SW 1271 (cell line): ENCODE measurements at places on chromosomes 11 and 22.

DNA sequence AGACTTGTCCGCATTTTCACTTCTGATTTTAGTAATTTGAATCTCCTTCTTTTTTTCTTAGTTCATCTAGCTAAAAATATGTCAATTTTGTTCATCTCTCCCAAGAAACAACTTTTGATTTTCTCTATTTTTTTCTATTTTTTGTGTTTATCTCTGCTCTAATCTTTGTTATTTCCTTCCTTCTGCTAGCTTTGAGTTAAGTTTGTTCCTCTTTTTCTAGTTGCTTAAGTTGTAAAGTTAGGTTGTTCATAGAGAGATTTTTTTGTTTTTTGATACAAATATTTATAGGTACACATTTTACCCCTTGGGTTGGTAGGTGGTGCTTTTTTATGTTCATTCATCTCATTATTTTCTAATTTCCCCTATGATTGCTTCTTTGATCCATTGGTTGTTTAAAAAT, 22.1 kb upstream of the XKR3 start:
- no peak for DNase-seq

DNA sequence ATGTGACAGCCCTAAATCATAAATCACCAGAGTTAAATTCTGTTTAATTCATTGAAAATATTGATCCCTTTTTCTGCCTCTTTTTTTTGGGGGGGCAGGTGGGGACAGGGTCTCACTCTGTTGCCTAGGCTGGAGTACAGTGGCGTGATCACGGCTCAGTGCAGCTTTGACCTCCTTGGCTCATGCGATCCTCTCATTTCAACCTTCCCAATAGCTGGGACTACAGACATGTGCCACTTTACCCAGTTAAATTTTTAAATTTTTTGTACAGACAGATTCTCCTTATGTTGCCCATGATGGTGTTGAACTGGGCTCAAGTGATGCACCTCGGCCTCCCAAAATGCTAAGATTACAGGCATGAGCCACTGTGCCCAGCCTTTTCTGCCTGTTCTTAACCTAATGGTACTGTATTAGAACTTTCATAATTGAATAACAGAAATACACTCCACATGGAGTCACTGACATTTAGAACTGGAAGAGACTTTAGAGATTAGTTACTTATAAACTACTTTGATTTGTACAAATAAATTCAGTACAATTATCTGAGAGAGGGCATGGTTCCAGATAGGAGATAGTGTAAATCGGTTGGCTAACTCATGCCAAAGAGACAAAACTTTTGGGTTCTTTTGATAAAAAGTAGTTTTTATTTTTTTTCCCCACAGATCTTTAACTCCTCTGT, 76.4 kb upstream of the PRODH start:
- no peak for DNase-seq

DNA sequence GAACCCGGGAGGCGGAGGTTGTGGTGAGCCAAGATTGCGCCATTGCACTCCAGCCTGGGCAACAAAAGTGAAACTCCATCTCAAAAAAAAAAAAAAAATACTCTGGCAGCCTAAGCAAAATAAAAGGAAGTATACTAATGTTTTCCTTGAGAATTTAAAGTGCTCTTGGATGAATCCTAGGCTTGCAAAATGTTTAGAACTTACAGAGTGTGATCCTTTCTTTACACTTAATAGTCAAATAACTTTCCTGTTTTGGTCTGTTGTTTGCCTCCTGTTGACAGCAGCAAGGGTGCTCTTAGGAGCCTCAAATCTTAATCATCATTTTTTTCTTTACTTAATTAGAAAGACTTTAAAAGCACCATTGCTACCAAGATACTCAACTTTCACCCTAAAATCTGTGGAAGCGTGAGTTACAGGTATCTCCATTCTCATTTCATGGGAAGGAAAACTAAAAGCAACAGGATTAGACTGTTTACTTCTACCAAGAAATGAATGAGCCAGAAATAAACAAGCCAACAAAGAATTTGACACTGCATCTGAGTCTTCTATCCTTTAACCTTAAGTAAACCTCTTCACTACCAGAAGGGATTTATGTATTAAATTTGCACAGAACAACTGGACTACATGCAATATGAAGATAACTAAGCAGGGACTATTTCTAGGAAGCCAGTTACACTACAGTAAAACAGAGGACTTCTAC, 38.7 kb upstream of the CRTAM start:
- no peak for DNase-seq

DNA sequence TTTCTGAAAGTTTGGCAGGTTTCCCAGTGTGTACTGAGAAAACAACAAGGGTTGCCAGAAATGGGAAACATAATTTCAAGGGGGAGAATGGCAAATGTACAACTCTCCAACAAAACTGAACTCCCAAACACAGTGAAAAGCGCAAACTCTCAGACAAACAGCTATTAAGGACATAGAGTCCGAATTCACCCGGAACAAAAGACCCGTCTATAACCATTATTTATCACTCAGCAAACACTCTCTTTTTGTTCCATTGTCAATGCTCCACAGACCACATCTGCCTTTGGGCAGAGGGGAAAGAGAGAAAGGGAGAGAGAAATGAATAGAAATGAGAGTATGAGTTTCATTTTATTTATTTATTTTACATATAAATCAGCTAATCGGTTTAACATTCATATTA, 21.7 kb downstream of the KIRREL3 start:
- DNase-seq: no peak

GRCh38 chr11:34558211-34558610, 44.6 kb upstream of the ELF5 start:
- DNase-seq: no peak

DNA sequence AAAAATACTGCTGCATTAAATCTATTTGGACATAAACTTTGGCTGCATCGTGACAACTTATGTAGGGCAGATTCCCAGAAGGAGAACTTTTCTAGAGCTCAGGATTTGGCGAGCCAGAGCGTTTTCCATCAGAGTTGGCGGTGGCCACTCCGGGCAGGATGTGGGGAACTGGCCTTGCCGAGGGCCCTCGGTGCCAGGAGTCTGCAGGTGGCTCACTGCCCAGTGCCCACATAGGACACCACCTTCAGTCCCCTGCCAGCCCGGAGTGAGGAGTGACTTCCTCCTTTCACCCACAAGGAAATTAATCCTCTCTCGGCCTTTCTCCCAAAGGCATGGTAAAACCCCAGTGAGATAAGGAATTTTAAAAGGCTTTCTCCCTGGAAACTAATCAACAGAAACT, 1.6 kb upstream of the LGALS2 start:
- DNase-seq: no peak

- no peak for DNase-seq
These were observed 174.7 kb upstream of the NAV2 start for GRCh38 chr11:19537803-19538453.

DNA sequence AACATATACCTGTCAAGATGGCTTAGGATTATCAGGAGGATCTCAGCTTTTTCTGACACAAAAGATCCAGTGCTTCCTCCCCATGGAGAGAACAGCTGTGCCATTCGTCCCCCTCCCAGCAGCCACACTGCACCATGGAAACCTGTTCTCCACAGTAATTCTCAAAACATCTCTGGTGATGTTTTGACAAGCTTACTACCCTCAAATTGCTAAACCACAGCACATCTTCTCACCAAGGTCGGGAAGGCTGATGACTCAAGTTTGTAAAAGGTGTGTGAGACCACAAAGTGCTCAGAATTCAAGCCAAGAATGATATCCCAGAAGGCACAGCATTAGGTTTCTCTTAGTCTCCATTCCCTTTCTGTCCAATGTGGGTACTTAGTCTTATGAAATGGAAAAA, 3.9 kb upstream of the RAB38 start:
- no peak for DNase-seq

- no peak for DNase-seq
These were observed 29.2 kb downstream of the RASSF10 start for GRCh38 chr11:13038366-13038765.

GRCh38 chr11:124869331-124869730, 4.1 kb downstream of the ROBO3 start:
- DNase-seq: no peak

DNA sequence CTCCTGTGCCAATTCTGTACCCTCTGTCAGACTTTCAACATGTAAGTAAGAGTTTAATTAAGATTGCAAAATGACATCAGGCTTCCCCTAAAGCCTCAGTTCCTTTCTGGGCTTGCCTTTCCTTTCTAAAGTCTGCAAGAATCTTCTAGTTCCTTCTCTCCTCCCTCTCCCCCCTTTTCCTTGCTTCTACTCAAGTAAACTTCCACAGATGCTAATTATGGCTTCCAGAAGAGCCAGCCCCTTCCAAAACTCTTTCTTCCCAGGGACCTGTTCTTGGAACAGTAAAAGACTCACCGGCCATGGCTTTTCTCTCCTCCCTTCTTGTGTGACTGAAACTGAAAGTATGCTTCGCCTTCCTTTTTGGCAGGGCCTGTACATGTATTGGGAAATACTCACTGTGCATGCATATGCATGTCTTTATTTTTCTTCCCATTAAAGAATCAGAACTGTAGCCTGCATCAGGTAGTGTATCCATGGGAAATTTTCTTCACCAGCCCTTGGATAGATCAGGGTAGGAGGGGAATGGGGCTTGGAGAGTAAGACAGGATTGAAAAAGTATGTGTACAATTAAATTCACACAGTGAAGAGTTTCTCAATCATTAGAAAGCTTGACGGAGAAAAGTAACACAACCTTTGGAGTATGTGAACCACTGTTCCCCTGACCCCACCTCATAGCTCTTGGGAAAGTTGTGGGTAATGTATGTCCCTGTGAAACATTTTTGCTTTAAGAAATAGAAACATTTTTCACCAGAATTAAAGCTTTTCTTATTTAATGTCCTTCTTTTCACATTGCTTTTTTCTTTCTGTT, at the start of gene CASP1:
Gene CASP1, minus strand, starts transcription at position 332 of the 808 bp plus-strand sequence. Its CDS starts 31 bp downstream, at position 301.
- DNase-seq: no peak

DNA sequence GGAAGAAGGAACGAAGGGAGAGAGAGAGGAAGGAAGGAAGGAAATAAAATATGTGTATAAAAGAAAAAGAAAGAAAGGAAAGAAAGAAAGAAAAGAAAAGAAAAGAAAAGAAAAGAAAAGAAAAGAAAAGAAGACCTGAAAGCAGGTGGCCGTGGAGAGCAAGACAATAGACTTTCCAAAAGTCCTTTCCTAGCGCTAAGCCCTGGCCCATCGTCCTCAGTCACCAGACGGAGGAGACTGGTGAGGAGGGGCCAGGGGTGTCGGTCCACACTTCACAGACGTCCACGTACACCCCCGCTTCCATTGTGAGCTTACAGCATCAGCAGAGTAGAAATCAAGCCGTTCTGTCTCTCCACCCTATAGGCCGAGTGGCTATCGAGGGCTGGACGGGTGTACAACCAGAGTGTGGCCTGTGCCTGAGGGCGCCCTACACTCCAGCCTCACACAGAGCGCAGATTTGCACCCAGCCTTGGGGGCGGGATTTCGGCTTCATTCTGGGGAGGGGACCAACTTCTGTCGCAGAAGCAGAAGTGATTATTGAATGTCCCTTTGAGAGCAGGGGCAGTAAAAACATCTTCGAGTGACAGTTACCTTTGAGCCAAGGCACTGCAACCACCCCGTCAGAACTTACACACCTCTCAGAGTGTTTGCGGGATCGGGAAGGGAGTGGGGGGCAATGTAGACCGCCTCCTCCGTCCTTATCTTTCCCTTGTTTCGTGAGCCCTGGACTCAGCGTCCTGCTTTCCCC, 2.0 kb upstream of the BSX start:
- no peak for DNase-seq

DNA sequence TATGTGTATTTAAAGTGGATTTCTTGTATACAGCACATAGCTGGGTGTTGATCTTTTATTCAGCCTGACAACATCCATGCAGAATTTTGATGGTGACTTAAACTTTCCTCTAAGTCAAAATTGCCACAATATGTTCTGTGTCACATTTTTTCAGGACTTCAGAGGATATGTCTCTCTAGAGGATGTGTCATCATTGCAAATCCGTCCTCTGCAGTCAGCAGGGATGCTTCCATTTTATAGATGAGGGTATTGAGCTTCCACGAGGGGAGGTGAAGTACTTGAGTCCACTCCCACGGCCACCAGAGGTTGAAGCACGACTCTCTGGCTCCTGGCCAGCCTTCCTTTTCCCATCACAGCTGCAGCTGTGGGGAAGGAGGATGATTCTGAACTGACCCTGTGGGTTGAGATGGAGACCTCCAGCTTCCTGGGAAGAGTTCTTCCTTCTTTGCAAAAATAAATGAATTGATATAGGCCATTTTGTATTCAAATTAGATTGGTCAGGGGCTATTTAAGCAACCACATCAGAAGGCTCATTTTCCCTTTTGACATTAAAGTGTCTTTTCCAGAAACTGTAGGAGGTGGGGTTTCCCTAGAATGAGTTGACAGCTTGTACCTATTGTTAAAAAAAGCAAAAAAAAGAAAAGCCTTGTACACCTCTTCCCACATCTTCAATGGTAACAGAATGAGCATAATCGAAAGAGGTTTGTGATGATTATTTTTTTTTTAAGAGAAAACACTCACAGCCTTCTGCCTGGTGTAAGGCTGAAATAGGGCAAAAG, 55.2 kb upstream of the MYEOV start:
- no peak for DNase-seq

DNA sequence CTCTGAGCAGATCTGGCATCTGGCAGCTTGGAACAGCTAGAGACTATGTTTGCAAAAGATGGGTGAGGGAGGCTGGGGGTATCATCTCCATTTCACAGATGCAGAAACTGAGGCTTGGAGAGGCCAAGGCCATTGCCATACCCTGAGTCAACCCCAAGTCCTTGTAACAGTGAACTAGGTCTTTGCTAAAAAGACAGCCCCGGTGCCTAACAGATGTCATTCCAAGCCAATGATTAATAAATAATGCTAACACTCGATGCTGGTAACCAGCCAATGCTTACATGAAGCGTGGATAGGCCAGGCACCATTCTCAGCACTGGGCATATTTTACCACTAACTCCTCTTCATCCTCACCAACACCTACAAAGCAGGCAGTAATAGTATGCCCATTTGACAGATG, 164.0 kb downstream of the MN1 start:
- no peak for DNase-seq

DNA sequence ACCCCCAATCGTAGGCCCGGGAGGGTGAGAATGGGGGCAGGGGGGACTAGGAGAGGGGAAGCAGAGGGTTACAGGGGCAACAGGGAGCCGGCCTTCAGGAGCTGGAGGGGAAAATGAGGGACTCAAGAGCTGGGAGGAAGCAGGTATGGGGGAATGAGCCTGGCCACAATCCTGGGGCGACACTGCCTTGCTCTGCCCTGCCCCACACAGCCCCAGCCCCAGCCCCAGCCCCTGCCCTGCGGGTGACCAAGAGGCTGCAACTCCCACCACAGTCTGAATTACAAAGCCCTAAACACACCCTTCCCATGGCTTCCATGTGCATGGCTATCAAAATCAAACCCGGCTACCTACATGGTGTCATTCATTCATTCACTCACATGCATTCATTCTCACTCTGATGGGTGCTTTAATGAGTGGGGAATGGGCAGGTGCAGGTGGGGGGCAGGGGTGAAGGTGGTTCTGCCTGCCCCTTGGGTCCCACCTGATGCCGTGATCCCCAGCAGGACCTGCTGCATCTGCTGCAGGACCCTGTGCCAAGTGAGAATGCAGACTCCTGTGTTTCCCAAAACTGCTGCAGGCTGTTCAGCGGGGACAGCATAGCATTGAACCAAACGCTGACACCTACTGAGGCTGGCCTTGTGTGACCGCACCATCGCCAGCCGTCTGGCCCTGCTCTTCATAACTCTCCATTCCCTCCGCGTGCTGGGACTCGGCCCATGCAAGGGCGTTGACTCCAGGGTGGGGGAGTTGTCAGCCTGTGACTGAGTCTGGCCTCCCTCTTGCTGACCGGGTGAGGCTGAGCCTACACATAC, 9.5 kb upstream of the LINC01488 start:
- no peak for DNase-seq
